ENCODE measurements at places on chromosomes 2 and 18. TPM values are rescaled to one million over a fixed set of nuclear protein-coding genes. Genes with fewer than 3 reads are reported as not detected.

The SERPINE2 gene
- total RNA-seq = 2.3 TPM

The UGT1A7 gene
- not detected for total RNA-seq

The SCTR gene
- total RNA-seq = not detected

The CBLN2 gene
- total RNA-seq = not detected

The PJVK gene
- total RNA-seq = 0.42 TPM

The HOXD4 gene
- total RNA-seq = 8.8 TPM

The SERPINB10 gene
- not detected for total RNA-seq

The ZC3H8 gene
- total RNA-seq = 7.3 TPM

The CCDC141 gene
- total RNA-seq = 1.2 TPM

The WDPCP gene
- total RNA-seq = 5.9 TPM

The ITGA6 gene
- 338 TPM for total RNA-seq

The SYT4 gene
- total RNA-seq = not detected

The HOXD8 gene
- total RNA-seq = 30.3 TPM

The TCF23 gene
- not detected for total RNA-seq
